ENCODE measurements at places on chromosomes 3 and 15.

DNA sequence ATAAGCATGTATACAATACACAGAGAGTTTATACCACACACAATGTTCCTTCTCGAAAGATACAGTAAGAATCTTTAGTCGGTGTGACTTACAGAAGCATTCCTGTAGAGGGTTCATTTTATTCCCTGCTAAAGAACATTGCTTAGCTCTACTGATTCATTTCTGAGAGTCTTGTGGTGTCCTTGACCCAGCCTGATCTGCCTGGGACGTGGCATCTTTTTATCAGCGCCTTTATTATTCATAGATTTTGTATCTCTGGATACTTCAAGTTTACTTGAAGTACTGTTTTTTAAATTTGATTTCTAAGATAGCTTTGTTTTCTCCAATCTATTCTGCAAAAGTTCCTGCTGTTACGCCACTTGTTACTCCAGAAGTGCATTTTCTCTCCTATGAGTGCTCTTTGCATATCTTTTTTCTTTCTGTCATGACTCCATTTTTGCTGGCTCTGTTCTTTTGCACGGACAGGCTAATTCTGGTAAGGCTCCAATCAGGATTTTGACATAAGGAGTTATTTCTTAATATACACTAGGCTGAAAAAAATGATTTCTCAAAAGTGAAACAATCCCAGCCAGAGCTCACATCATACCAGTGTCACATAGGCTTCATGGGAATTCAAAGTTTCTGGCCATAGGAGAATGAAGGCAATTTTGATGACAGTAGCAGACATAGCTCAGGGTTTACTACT is 114.5 kb upstream of the TNIK start:
- DNase-seq: no peak

GRCh38 chr3:153350420-153350819 is 188.4 kb downstream of the RAP2B start:
- DNase-seq: no peak

DNA sequence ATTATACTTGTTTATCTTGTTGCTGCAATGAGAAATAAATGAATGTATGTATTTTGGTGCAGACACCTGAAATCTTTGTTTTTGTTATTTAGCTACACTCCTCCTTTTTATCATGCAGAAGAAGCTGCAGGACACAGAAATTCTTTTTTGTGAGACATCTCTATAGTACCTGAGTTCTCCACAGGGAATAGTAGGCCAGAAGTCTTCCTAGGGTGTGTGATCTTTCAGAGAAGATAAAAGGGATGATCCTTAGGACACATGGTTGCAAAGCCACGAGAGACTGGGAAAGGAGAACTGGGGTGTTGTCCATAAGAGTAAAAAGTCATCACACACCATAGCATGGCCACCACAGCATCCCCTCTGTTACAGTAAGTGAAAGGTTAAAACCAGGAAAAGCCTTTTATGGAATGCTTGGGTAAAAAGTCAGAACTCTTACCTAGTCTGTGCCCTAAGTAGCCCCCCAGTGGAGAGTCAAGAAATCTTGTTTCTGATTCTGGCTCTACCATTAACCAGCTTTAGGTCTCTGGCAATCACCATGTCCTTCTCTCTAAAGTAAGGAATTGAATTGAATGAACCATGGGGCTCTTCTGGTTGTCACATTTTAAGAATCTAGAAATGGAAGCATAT is 31.9 kb upstream of the ADGRG7 start:
- DNase-seq: no peak

- DNase-seq: no peak
These were observed 7.3 kb upstream of the RHOV start for GRCh38 chr15:40881351-40881750.

DNA sequence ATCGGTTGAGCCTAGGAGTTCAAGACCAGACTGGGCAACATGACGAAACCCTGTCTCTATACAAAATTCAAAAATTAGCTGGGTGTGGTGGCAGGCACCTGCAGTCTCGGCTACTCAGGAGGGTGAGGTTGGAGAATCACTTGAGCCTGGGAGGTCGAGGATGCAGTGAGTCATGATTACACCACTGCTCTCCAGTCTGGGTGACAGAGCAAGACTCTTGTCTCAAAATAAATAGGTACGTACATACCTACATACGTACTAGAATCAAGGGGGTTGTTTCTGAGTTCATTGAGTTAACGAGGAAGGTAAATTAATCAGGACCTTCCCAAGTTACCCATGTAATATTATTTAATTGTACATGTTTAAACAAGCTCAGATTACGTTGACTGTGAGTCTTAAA is 97.5 kb downstream of the CHL1 start:
- DNase-seq: no peak

DNA sequence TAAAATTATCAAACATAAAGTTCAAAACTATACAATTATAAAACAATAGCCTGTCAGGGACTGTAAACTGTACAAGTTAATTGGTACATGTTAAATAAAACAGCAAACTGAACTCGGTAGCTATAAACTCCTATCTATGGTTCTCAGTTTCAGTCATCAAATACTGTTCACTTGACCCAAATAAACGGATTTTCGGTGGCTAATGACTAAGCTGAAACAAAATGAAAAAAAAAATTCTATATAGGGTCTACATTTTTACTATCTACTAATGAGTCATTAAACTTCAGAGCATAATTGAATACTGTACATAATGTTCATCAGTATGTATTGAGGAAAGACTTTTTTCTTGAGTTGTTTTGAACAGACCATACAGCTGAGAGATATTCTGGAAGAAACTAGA is 6.6 kb downstream of the PROK2 start:
- no peak for DNase-seq

DNA sequence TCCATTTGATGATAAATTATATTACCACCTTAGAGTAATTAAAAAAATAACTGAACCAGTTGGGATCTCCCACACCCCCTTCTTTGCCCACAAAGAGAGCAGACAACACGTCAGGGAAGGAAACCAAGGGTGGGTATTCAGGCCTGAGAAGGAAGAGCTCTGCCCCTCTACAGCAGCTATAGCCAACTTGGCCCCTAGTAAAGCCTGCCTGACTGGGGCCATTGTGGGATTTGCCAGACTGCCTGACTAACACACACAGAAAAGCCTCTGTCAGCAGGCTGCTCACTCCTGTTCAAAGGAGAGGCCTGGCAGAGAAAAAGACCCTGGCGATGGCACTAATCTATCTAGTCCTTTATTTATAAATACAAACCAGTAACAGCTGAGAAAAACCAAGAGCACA is 41.4 kb downstream of the ATP8B4 start:
- DNase-seq: no peak

DNA sequence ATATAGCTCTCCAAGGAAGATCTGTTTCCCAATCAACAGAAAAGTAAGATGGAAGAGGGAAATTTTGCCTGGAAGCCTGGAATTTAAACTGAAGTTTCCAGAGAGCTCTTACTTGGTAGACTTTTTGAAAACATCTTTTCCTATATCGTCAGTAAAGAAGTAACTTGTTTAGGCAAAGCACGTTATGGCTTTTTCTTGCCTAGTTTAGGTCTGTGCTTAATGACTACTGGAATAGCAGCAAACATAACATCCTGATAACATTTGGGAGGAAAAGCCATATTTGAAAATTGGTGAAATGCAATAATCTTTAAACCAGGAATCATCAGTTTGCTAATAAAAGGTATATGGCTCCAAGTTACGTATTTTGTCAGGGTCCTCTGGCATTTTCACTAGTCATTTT is 160.4 kb upstream of the CGNL1 start:
- DNase-seq: no peak

- no peak for DNase-seq
These were observed 28.2 kb downstream of the GRAMD2A start for GRCh38 chr15:72169236-72169920.

GRCh38 chr3:123869165-123869564 is 15.0 kb downstream of the MYLK start:
- DNase-seq: no peak

DNA sequence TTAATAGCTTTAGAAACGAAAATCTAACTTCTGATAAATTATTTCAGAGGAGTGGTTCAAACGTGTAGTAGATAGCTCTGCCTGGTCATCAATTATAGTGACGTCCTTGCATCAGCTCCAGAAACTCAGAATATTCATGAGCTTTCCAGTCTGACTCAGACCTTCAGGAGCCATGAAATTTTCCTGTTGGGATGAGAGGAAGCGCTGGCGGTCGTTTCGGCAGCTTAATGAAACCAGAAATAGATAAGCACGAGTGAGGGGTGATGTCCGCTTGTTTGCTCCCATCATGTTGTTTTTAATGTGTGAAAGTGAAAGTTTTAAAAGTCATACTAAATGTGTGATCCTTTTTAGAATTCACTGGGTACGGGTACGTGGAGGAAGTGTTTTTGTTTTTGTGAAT is 141.1 kb downstream of the PGPEP1L start:
- DNase-seq: no peak

- no peak for DNase-seq
These were observed 434.9 kb upstream of the TPM1 start for GRCh38 chr15:62607643-62608042.

DNA sequence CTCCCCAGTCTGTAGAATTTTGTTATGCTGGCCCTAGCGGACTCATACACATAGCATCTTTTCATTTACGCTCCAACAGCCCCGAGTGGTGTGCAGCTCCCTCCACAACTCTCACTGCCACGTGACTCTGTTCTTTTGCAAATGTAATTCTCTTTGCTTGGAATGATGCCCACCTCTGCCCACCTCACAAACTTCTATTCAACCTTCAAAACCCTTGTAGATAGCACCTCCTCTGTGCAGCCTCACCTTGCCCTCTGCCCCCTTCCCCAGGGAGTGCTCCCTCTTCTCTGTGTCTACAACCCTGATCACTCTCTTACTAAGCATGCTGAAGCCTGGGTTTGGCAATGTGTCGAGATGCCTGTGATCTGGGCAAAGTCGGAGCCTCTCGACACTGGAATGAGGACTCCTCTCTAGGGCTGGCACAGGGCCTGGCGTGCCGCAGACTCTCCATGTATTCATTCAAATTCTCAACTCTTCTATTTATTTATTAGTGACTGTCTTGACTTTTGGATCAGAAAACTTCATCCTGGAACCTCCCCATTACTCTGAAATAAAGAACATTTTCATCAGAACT is 73.5 kb downstream of the MGLL start:
- no peak for DNase-seq

DNA sequence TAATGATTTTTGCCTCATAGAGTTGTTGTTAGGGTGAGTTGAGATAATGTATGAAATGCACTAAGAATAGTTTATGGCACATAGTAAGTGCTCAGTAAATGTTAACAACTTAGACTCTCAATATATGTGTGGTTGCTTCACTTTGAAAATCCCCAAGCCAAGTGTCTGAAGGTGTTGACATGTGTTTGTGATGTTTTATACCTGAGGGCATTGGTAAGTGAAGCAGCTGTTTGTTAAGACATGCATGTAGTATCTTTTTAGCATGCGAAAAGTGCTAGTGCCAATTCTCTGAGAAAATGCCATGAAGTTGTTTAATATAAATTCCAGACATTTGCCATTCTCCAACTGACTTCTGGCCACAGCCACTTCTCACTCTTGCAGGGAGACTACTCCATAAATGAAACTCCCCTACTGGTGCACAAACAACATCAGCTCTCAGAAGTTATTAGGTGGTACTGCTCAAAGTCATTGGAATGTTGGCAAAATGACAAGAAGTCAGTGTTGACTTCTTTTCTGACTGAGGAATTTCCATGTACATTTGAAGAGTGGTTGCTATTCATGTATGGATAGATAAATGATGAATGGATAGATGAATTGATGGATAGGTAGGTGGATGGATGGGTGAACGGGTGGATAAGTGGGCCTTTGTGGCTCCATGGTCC is 103.6 kb upstream of the NUDT16 start:
- DNase-seq: no peak

- DNase-seq: no peak
These were observed 126.5 kb downstream of the CMSS1 start for GRCh38 chr3:99943931-99944761.

DNA sequence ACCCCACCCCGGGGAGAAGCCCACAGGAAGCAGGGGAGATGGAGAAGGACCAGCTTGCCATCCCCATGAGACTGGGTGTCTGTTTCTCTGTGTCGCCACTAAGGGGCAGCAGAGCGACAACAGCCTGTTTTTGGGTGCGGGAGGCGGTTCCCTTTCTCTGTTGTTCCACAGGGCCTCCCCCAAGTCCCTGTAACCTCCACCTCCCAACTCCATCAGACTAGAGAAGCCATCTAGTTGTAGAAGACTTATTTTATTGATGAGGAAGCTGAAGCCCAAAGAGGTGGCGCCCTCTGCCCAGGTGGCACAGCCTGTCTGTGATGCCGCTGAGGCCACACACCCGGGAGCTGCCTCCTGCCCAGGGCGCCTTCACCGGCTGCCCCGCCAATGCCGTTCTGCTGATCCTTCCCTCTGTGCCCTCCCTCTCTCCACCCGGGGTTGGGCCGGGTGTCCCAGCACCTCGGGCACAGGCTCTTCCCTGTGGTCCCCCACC is 3.9 kb upstream of the CCDC9B start:
- no peak for DNase-seq

- no peak for DNase-seq
These were observed 23.1 kb downstream of the SRGAP3 start for GRCh38 chr3:9226326-9226725.

GRCh38 chr15:88990185-88990679 is 77.1 kb upstream of the MFGE8 start:
- no peak for DNase-seq

GRCh38 chr3:172065527-172065926 is 26.1 kb downstream of the FNDC3B start:
- DNase-seq: peak; percentile 48

DNA sequence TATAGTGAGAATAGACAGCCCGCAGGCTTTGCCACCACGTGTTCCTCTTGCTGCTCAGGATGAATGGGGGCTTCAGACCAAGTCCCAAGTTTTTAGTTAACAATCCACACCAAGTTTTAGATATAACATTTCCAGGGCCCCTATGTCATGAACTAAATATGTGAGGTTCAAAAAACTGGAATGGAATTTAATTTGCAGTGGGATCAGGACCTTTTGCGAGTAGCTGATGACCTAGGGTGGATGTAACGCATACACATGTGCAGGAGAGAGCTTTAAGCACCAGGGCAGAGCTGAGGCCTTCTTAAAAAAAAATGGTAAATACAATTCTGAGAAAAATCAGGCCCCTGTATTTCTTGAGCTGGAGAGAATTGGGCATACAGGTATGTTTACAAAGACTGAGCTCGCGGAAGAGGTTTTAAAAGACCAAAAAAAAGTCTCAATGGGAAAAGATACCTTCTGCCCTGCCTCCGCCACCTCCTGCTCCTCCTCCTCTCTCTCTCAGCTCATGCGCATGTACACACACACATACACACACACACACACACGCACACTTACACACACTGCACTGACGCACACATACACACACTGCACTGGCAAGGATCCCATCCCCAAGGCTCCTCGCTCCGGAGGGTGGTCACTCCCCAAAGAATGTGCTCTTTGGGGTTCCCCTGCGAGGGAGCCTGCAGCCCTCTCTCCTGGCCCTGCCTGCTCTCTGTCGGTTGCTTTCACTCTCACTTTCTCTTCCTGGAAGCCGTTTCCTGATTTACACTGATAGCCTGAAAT is 48.2 kb upstream of the IGF1R start:
- peak; percentile 10 for DNase-seq

Data from AG09319 (cell line).